ENCODE measurements at places on chromosomes 13 and 19.

DNA sequence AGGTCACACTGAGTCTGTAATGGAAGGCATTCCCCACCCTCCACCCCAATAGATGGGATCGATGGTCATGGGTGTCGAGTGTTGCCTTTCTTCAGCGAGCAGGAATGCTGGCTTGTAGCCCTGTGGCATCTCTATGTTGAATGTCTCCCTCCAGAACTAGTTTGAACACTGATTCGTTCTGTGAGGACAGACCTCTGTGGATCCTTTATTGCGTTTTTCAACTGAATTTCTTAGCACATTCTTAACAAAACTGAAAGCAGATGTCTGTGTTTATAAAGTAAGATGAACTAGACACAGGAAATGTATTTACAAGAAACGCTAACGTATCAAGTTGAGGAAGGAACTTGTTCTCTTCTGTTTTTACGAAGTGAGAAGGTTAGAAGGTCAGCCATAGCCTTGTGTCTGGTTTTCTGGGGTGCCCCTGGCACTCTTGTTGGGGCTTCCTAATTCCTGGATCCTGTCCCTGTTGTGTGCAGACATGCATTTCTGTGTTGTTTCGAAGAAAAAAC lies 36.8 kb upstream of the TM9SF2 start:
- DNase-seq = no peak

DNA sequence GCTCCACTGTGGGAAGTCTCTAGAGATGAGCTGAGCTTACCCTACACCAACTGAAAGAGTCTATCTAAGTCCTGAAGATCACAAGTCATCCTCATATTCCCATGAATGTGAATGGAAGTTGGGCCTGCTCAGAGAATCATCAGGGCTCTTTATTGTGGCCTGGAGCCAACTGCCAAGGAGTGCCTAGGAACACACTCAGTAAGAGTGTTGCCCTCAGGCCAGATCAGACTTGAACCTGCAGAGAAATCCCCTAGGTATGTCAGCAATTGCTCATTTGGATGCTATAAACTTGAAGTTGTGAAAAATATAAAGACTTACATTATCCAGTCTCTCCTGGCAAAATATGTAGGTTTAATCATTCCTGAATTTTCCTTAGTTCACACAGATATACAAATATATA lies 1070.2 kb downstream of the EFNB2 start:
- DNase-seq = no peak

- DNase-seq = no peak
These were observed 1.7 kb downstream of the ITM2B start for GRCh38 chr13:48234566-48235340.

GRCh38 chr19:33553530-33554310 lies 32.1 kb upstream of the PEPD start:
- DNase-seq = no peak

DNA sequence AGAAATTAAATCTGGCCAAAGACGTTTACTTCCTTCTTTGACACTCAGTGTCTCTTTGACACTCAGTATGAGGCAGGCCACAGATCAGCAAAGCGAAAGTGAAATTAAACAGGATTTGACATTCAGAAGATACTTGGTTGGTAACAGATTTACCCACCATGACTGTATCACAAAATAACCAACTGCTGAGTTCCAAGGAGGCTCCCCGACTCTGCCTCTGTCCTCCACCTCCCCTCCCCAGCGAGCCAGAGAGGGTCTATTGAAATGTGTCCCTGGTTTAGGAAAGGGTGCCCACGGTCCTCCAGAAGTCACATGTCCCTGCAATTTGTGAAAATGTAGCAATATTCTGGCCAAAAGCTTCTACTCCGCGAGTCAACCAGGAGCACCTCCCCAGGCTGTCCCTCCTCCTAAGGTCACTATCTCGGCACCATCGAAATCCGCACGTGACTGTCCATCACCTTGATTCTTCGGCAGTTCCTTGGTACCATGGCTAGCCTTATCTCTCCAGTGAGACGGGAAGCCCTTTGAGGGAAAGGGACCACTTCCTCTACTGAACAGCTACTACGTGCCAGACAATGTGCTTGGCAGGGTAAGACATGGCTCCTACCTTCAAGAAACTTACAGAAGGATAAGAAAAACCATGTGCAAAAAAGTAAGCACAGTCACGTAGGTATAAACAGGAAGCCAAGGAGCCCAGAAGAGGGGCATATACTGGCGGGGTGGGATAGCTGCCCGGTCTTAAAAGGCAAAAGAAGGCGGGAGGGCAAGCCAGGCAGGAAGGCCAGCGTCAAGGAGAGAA lies 1.5 kb downstream of the N4BP2L1 start:
- peak; percentile 8 for DNase-seq

Measured in activated CD4-positive, alpha-beta T cell treated with anti-CD3 and anti-CD28 coated beads for 24 hours (primary cell).